ENCODE measurements at places on chromosomes 6 and 20.

GRCh38 chr6:18207438-18207837, 52.2 kb downstream of the KDM1B start:
- DNase-seq, result no peak

GRCh38 chr6:170277893-170278742, 12.8 kb downstream of the DLL1 start:
- DNase-seq, result no peak

DNA sequence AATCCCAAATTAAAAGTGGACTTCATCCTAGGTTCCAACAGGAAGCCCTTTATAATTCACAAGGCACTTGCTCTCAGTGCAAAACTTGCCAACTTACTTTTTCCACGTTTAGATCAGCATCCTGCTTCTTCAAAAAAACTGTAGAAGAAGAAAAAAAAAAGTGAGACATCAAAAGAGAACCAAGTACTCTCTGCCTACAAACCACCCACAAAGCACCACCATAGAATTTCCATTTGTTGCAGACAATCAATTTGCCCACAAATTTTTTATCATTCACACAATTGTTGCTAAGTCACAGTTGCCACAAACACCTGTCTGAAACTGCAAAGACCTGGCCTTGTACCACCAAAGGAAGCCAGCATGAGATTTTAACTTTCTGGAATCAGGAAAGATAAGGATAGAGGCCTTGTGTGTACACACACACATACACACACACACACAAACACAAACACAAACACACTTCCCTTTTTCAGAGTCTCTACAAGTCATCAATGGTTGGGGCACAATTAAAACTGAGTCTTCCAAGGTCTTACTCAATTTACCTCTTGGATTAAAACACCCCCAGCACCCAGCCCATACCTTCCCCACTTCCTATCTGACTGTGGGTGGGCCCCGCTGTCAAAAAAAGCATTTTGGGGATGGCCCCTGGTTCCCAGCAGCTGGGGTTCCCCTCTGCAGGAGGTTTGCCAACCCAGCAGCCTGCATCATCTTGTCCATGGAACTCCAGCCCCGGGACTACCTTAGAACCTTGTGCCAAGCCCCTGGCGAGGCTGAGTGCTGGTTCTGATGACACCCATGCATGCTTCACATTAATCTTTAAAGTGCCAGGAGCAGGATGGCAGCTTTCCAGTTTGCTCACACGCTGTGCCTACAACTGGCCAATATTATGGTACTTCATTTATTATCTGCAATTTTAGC, 26.5 kb downstream of the FYN start:
- no peak for DNase-seq

DNA sequence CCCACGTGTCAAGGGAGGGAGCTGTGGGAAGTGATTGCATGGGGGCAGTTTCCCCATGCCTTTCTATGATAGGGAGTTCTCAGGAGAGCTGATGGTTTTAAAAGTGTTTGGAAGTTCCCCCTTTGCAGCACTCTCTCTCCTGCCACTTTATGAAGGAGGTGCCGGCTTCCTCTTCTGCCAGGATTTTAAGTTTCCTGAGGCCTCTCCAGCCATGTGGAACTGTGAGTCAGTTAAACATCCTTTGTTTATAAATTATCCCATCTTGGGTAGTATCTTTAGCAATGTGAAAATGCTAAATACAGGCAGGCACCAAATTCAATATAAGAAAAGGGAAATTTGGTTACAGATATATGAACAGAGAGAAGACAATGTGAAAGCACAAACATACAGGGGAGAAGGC, 96.4 kb upstream of the EPHA7 start:
- DNase-seq, result no peak

DNA sequence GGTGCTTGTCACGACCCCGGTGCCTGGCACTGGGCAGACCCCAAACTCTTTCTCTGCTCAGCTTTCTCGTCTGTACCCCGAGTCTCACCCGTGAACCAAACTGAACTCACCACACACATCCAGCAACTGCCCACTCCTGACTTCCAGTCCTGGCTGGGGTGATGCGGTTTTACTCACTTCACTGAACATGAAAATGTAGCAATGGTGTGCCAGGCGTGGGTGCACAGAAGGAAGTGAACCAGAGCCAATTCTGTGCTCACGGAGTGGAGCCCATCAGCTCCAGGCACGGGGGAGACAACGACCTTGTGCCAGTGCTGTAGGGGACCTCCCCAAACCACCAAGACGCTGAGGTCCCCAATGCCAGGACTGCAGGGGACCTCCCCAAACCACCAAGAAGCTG, 78.7 kb upstream of the AFDN start:
- DNase-seq, result no peak

DNA sequence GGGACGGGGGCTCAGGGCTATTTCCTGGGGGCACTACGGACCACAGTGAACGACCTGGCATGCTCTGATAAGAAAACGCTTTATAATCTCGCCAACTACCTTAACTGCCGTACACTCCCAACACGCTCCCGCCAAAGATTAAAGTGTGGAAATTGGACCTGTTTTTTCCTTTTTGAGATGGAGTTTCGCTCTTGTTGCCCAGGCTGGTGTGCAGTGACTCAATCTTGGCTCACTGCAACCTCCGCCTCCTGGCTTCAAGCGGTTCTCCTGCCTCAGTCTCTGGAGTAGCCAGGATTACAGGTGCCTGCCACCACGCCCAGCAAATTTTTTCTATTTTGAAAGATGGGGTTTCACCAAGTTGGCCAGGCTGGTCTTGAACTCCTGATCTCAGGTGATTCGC, 346 bp upstream of the SLC44A4 start:
- no peak for DNase-seq

GRCh38 chr6:147941143-147941542, 401.5 kb upstream of the SASH1 start:
- DNase-seq, result no peak

- peak; percentile 69 for DNase-seq
Measured at GRCh38 chr6:63352544-63353285, 32.9 kb upstream of the LGSN start.

GRCh38 chr6:94196891-94197290, 777.5 kb upstream of the EPHA7 start:
- DNase-seq, result no peak

DNA sequence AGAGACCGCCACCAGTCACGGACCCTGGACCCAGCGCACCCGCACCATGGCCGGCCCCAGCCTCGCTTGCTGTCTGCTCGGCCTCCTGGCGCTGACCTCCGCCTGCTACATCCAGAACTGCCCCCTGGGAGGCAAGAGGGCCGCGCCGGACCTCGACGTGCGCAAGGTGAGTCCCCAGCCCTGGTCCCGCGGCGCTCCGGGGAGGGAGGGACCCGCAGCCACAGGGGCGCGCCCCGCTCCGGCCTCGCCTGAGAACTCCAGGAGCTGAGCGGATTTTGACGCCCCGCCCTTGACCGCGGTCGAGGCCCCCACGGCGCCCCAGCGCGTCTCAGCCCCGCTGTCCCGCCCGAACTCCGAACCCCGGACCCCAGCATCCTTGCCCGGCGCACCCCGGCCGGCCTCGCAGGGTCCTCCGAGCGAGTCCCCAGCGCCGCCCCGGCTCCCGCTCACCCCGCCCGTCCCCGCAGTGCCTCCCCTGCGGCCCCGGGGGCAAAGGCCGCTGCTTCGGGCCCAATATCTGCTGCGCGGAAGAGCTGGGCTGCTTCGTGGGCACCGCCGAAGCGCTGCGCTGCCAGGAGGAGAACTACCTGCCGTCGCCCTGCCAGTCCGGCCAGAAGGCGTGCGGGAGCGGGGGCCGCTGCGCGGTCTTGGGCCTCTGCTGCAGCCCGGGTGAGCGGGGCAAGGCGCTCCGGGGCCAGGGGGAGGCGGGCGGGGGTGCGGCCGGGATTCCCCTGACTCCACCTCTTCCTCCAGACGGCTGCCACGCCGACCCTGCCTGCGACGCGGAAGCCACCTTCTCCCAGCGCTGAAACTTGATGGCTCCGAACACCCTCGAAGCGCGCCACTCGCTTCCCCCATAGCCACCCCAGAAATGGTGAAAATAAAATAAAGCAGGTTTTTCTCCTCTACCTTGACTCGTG, at the start of gene OXT:
Gene OXT, plus strand, starts transcription at position 11 of the 920 bp plus-strand sequence. Its CDS starts 36 bp downstream, at position 47.
- no peak for DNase-seq

DNA sequence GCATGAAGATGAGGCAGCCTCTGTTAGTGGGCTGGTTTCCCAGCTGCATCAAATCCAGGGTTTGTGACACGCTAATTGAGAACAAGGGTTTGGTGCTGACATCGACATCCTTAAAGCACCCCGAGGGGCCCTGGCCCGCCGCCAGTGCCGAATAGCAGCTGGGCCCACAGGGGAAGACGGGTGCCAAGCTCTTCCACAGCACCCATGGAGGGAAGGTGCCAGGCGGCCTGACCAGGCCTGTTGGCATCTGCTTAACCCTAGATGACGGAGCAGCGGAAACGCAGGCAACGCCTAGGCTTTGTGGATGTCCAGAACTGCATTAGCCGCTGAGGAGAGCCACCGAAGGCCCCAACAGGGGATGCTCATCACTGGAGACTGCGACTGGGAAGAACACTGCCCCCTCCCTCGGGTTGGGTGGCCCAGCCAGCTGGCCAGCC, 16.0 kb downstream of the UQCC2 start:
- no peak for DNase-seq

DNA sequence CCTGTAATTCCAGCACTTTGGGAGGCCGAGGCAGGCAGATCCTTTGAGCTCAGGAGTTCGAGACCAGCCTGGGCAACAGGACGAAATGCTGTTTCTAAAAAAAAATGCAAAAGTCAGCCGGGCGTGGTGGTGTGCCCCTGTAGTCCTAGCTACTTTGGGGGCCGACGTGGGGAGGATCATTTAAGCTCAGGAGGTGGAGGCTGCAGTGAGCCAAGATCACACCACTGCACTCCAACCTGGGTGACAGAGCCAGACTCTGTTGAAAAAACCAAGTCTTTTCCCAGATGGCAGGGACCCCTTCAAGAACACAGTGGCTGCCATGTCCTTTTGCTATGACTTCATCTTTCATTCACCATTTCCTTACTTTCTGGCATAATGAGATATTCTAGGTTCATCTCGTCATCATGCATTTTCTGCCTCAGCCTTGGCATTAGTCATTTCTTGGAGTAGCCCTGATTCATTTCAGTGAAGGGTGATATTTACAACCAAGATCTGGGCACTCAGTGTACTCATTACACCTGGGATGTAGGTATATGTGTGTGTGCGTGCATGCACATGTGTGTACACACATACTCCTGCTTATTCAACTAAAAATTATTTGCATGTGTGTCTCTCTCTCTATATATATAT, 61.4 kb upstream of the TOX2 start:
- peak; percentile 74 for DNase-seq

DNA sequence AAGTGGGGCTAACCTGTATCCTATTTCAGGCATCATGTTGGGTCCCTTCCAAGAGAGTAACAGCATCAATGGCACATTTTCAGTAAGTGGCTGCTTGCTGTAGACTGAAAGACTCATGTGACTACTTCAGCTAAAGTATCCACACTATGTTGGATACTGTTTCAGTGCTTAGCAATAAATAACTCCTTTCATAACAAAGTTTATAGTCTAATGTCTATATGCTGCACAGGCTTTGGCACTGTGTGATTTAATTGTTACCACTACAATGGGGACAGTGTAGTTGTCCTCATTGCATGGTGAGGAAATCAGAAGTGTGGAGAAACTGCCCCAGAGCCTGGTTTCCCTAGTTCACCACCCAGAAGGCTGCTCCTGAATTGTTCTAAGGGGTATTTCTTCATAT, 318.0 kb upstream of the PTCHD4 start:
- peak; percentile 12 for DNase-seq

DNA sequence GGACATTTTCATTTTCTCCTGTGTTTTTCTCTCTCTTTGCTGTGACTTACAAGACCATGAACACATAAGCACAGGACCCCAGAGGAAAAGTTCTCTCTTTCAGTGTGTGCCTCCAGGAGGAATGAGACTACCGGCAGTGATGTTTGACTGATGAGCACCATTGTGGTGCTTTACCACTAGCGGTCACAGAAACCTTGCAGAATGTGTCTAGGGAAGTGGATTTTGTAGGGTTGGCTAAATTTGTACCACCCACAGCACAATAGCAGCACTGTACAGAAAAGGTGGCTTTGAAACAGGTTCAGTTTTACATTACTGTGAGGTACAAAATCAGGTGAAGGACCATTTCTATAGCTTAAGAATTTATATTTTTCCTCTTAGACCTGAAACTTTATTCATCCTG, 301.9 kb upstream of the SUPT3H start:
- DNase-seq, result no peak

DNA sequence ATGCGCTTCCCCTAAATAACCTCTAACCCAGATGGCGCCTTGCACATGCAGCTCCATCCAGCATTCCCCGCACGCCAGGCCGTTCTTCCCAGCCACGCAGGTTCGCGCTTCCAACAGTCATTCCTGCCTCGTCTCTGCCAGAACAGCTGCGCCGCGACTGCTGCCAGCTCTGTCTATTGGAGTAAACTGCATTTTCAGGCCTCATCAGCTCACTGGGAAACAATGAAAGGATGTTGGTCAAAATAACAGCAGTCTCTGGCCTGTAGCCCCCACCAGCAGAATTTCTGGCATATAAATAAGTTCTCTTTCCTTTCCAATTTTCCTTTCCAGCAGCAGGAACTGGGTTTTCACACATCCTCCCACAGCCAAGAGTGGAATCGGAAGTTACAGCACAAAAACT, 14.6 kb downstream of the NRSN1 start:
- DNase-seq, result no peak

GRCh38 chr6:152201120-152201519, 393.6 kb downstream of the ESR1 start:
- no peak for DNase-seq

- no peak for DNase-seq
Measured at GRCh38 chr6:15915508-15916178, 213.2 kb upstream of the MYLIP start.

DNA sequence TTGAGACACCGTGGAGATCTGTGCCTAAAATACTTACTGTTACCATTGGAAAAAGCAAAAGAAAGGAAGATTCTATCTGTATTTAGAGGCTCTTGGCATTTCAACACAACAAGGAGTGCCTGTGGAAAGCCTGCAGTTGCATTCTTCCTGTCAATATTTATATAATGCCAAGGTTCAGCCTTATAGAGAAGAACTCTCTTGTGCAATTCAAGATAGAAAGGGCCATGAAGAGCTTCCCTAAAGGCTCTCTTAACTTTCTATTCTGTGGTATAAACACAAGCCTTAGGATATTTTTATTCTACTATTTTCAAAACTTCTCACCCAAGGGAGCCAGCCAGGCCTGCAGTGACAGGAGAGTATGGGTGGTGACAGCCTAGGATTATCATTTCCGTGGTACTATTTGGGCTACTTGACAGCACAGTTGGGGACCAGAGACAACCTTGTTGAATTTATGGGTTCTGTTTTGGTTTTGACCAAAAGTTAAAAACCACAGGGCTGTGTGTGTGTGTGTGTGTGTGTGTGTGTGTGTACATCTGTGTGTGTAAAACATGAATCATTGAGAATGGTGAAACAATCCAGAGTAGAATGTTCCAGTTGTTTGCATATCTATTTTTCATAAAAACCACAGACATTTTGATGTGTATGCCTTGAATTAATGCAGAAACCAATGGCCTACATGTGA, 700.9 kb upstream of the SLC35B3 start:
- DNase-seq, result no peak

DNA sequence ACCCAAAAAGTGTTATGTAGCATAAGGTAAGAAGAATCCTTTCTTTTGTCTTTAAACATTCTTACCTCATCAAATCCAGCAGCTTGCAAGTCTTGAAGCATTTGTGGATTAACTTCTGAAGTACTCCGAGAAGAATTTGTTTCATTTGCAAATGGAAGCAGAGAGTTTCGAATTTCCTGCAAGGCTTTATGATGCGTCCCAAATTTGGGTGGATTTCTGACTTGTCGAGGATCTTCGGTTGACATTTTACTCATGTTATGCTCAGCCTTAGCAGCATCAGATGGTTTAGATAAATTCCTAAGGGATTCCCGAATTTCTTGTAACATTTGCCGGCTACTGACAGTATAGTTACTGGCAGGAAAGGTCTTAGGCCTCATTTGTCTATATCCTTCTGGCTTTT, 16.2 kb downstream of the LATS1 start:
- DNase-seq, result peak; percentile 58

- DNase-seq, result peak; percentile 3
Measured at GRCh38 chr6:107571354-107571753, 81.4 kb downstream of the SOBP start.
